T-cell (primary cell): ENCODE measurements at places on chromosomes 5 and 9.

GRCh38 chr5:107799306-107799705, 128.6 kb upstream of the EFNA5 start:
- peaks cover 10% of the 10 kb centered on the region for H3K4me1 ChIP-seq
- H3K27me3 ChIP-seq, result no peaks in the 10 kb centered on the region
- no peak overlapping the region for H3K27ac ChIP-seq

DNA sequence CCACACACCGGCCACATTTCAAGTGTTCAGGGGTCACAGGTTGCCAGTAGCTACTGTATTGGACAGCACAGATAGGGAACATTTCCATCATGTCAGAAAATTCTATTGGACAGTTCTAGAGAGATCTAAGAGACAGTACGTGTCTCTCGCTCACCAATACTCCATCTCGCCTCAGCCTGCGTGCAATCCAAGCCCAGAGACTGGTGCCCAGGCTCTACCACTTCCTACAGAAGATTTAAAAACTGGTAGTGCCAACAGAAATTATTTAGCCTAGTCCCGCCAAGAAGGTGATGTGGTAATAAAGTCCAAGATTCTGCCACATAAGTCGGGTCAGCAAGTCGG, 390 bp upstream of the SNX2 start:
- peak overlapping the region; percentile 50 for H3K27ac ChIP-seq
- H3K36me3 ChIP-seq, result no peaks in the 10 kb centered on the region
- peaks cover 7% of the 10 kb centered on the region for H3K4me1 ChIP-seq
- no peak for DNase-seq
- peak overlapping the region; percentile 92 for H3K4me3 ChIP-seq

GRCh38 chr5:112116371-112116770, 302.7 kb downstream of the EPB41L4A start:
- no peaks in the 10 kb centered on the region for H3K4me1 ChIP-seq
- H3K27ac ChIP-seq, result no peak overlapping the region
- H3K27me3 ChIP-seq, result no peaks in the 10 kb centered on the region
- no peaks in the 10 kb centered on the region for H3K36me3 ChIP-seq
- no peak for DNase-seq
- no peak overlapping the region for H3K4me3 ChIP-seq

DNA sequence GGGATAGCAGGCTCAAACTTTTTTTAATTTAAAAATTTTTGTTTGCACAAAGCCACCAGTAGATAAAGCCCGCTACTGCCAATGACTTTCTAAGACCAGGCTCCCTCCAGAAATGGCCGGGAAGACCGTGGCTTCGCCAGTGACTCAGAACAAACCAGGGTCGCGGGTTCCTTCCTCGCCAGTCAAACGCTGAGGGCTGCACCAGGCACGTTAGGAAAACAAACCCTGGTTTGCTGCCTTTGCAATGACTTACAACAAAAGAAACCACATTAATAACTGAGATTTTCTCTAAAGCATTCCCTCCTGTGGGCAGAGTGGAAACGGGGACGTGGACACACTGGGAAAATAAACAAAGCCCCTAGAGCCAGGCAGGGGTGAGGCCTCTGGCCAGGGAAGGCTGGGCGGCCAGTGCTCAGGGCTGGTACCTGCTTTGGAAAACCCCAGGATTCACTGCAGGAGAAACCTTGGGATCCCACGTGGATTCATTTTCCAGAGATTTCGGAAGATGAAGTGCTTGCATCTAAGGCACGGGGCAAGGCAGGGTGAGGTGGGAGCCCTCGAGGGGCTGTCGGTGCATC, 3.8 kb downstream of the PRRX2 start:
- H3K4me1 ChIP-seq, result no peaks in the 10 kb centered on the region
- no peak overlapping the region for H3K4me3 ChIP-seq
- no peak for DNase-seq
- no peaks in the 10 kb centered on the region for H3K36me3 ChIP-seq
- peaks cover 51% of the 10 kb centered on the region for H3K27me3 ChIP-seq
- no peak overlapping the region for H3K27ac ChIP-seq

- H3K4me1 ChIP-seq, result no peaks in the 10 kb centered on the region
- H3K27ac ChIP-seq, result no peak overlapping the region
- no peak for DNase-seq
- no peaks in the 10 kb centered on the region for H3K27me3 ChIP-seq
- no peak overlapping the region for H3K4me3 ChIP-seq
These were observed 71.6 kb downstream of the LRRC70 start for GRCh38 chr5:62650197-62650596.

DNA sequence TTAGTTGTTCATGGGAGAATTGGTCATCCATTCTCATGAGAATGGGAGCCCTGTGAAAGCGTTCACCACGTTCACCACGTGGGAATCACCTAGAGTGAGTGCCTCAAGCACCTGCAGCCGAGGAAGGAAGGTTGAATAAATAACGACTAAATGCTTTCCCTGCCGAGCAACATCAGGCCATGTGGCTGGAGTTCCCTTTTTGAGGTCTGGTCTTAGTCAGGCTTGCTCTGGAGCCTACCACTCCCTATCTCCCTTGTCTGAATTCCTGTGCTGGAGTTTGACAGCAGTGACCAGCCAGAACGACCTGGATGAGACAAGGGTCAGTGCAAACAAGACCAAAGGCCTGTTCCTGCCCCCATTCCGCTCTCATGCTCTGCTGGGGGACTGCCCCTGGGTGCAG, 28.5 kb downstream of the KCNMB1 start:
- no peak overlapping the region for H3K27ac ChIP-seq
- H3K4me3 ChIP-seq, result no peak overlapping the region
- no peaks in the 10 kb centered on the region for H3K36me3 ChIP-seq

DNA sequence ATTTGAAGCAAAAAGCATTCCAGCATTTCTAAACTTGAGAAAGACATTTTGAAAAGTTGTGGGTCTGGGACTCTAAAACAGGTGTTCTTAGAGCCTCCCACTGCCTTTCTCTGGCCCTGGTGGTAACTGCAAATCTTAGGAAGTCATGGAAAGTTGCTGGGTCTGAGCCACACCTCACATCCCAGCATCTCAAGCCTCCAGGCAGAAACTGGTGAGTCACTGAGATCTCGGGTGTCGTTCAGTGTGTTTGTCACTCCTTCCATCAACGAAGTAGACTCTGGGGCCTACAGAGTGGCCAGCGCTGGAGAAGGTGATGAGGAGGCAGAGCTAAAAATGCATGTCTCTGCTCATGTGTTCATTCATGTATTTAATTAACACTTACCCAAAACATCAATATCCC, 59.6 kb upstream of the C5orf58 start:
- no peaks in the 10 kb centered on the region for H3K4me1 ChIP-seq
- H3K4me3 ChIP-seq, result no peak overlapping the region
- no peak for DNase-seq
- H3K27me3 ChIP-seq, result peaks cover 18% of the 10 kb centered on the region
- H3K27ac ChIP-seq, result no peak overlapping the region
- H3K36me3 ChIP-seq, result no peaks in the 10 kb centered on the region

- H3K27me3 ChIP-seq, result no peaks in the 10 kb centered on the region
- H3K4me3 ChIP-seq, result no peak overlapping the region
- no peaks in the 10 kb centered on the region for H3K4me1 ChIP-seq
- no peak overlapping the region for H3K27ac ChIP-seq
- peaks cover 2% of the 10 kb centered on the region for H3K36me3 ChIP-seq
These were observed 30.1 kb downstream of the FXN start for GRCh38 chr9:69065660-69066059.
